Neural progenitor cell (in vitro differentiated cells): ENCODE measurements at places on chromosomes 2 and 18. TPM values are rescaled to one million over a fixed set of nuclear protein-coding genes. Genes with fewer than 3 reads are reported as not detected.

- no peaks in the 10 kb centered on the region for H3K27me3 ChIP-seq
- H3K4me3 ChIP-seq, result no peak overlapping the region
- H3K36me3 ChIP-seq, result no peaks in the 10 kb centered on the region
- H3K27ac ChIP-seq, result no peak overlapping the region
- H3K4me1 ChIP-seq, result no peaks in the 10 kb centered on the region
Measured at GRCh38 chr2:138035608-138036217, 71.4 kb downstream of the HNMT start.

GRCh38 chr2:177772529-177772928, 300.0 kb downstream of the PDE11A start:
- H3K4me1 ChIP-seq, result no peaks in the 10 kb centered on the region
- H3K27ac ChIP-seq, result no peak overlapping the region
- H3K36me3 ChIP-seq, result no peaks in the 10 kb centered on the region
- H3K27me3 ChIP-seq, result no peaks in the 10 kb centered on the region

DNA sequence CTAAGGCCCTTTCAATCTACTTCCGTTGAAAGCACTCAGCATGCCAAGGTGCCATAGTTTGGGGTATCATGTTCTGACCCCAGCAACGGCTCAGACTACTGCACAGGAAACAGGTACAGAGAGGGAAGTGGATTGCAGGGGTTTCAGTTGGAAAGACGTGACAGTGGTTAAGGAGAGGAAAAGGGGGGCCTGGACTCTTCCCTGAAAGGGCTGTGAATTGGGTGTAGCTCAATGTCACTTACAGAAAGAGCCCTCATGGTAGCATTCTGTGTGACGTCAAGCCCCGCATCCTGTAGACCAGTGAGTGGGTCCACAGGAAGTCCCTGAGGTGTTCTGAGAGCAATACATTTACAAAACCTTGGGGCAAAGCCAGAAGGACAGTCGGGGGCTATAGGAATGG, 121.5 kb upstream of the GYPC start:
- no peak overlapping the region for H3K27ac ChIP-seq
- no peaks in the 10 kb centered on the region for H3K36me3 ChIP-seq
- no peak overlapping the region for H3K4me3 ChIP-seq

GRCh38 chr2:128389388-128390086, 70.9 kb upstream of the HS6ST1 start:
- no peak overlapping the region for H3K4me3 ChIP-seq
- no peaks in the 10 kb centered on the region for H3K4me1 ChIP-seq

SERPINB12 gene
- total RNA-seq, result not detected in 2 replicates

GRCh38 chr18:45202061-45202460, 413.2 kb upstream of the SLC14A2 start:
- no peak overlapping the region for H3K4me3 ChIP-seq
- no peak for DNase-seq
- no peaks in the 10 kb centered on the region for H3K4me1 ChIP-seq
- no peaks in the 10 kb centered on the region for H3K36me3 ChIP-seq

- no peak overlapping the region for H3K27ac ChIP-seq
- H3K4me3 ChIP-seq, result no peak overlapping the region
- H3K36me3 ChIP-seq, result no peaks in the 10 kb centered on the region
- DNase-seq, result no peak
Measured at GRCh38 chr2:205802941-205803340, 120.6 kb downstream of the NRP2 start.

DNA sequence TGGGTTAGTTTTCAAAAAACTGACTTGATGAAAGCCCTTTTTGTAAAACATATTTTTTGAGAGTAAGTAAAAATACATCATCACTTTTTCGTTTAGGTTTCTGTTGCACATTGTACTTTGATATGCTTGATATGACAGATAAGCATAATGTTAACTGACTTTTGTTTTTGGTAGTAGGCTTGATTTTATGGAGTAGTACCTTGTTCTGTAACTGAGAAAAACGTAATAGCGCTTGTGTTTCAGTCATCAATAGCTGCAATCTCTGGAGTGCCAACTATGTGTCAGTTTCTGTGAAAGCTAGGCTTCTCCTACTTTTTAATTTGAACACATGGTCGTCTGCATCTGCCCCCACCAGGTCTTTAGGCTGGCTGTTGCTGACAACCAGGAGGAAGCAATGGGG, 1.3 kb downstream of the LCLAT1 start:
- no peak for DNase-seq
- no peaks in the 10 kb centered on the region for H3K36me3 ChIP-seq
- H3K27me3 ChIP-seq, result no peaks in the 10 kb centered on the region
- H3K4me3 ChIP-seq, result peak overlapping the region; percentile 71
- peaks cover 19% of the 10 kb centered on the region for H3K4me1 ChIP-seq
- H3K27ac ChIP-seq, result no peak overlapping the region

- no peak overlapping the region for H3K4me3 ChIP-seq
- H3K27me3 ChIP-seq, result no peaks in the 10 kb centered on the region
- DNase-seq, result no peak
- H3K4me1 ChIP-seq, result no peaks in the 10 kb centered on the region
- no peaks in the 10 kb centered on the region for H3K36me3 ChIP-seq
Measured at GRCh38 chr2:191696001-191696400, 18.1 kb downstream of the NABP1 start.

DNA sequence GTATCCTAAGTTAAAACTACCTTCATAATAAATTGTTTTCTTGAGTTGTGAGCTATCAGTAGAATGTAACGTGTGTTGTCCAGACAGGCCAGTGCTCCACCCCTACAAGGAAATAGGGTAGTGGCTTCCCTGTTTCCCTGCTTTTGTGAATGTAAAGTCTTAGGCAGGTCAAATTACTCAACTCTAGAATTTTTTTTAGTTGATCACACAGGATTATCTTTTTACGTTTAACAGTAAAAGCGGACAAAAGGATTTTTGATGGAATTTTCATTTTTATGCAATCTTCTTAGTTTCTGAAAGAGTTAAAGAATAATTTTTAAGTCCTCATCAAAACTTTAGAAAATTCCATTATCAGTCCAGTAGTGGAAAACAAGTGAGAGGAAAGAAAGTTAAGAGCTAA, 38.2 kb downstream of the GPD2 start:
- H3K27me3 ChIP-seq, result no peaks in the 10 kb centered on the region
- DNase-seq, result no peak
- no peak overlapping the region for H3K27ac ChIP-seq
- H3K36me3 ChIP-seq, result no peaks in the 10 kb centered on the region
- peaks cover 15% of the 10 kb centered on the region for H3K4me1 ChIP-seq
- no peak overlapping the region for H3K4me3 ChIP-seq

DNA sequence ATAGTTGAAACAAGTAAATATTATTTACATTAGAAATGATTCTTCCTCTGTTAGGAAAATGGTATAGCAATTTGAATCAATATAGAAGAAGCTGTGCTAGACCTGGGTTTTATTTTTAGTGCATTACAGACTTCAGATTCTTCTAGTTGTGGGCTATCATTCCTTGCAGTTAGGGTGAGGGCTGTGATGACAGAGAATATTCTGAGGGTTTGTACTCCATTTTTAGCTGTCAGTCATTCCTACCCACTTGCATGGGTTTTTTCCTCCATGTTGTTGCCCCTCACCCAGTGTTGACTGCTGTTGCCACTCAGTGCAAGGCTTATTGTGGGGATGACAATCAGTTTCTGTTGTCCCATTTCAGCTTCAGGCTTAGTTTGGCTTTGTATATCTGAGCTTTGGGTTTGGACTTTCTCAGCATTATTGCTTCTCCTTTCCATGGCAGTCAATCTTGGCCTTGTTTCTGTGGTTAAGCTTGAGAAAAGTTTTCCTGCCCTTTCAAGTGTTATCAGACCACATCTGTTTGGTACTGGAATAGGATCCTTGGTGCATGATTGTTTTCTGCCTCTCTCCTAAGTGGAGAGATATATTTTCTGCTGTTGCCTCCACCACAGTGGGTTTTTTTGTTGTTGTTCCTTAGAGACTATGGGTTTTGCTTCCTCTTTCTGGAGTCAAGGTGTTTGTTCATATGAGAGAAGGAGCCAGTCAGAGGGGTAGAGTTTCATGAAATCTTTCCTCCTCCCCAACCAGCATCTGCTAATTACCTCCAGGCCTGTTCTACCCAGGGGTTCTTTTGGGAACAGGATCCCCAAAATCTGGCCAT, 312.7 kb upstream of the CWC22 start:
- no peak overlapping the region for H3K4me3 ChIP-seq
- no peak overlapping the region for H3K27ac ChIP-seq
- H3K27me3 ChIP-seq, result no peaks in the 10 kb centered on the region

GRCh38 chr2:63755965-63756364, 85.7 kb upstream of the UGP2 start:
- H3K27ac ChIP-seq, result no peak overlapping the region
- no peak overlapping the region for H3K4me3 ChIP-seq
- H3K27me3 ChIP-seq, result no peaks in the 10 kb centered on the region
- no peaks in the 10 kb centered on the region for H3K36me3 ChIP-seq
- no peaks in the 10 kb centered on the region for H3K4me1 ChIP-seq

SCTR gene
- total RNA-seq, result not detected in 2 replicates

DNA sequence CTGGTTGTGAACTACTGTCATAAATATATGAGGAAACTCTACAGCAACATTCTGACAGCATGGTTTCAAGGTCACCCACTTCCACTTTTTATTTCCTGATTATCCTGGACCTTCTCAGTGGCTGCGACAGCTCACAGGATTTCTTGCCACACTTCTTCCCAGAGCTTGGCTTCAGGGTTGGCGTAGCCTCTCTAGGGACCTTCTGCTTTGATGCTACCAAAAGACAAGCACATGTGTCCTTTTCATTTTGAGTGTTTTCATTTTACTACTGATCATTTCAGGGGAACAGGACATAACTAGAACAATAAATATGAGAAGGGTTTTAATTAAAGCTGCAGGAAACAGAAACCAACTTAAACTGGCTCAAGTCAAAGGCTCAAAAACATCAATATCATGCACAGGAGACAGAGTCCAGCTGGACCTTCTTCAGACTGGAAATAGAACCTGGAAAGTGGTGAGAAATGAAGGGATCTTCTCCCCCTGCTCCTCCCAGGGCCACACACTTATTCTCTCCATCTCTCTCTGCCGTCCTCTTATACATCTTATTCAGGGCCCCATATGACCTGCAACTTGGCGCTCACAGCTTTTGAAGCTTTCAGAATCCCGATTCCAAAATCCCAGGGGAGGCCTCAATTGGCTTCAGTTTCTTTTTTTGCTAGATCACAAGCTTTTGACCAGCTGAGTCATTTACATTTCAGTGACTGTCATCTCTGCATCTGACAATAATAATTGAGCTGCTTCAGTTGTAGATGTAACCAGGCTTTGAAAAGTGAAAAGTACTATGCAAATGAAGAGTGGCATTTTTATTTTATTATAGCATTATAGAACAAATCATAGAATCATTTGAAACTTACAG, 9.7 kb downstream of the VIT start:
- no peak overlapping the region for H3K4me3 ChIP-seq
- DNase-seq, result no peak
- no peaks in the 10 kb centered on the region for H3K36me3 ChIP-seq
- H3K27ac ChIP-seq, result no peak overlapping the region
